ENCODE measurements at places on chromosomes 11 and 22.
A peak's percentile ranks its signal among the peaks of the same experiment; 100 is the strongest.

DNA sequence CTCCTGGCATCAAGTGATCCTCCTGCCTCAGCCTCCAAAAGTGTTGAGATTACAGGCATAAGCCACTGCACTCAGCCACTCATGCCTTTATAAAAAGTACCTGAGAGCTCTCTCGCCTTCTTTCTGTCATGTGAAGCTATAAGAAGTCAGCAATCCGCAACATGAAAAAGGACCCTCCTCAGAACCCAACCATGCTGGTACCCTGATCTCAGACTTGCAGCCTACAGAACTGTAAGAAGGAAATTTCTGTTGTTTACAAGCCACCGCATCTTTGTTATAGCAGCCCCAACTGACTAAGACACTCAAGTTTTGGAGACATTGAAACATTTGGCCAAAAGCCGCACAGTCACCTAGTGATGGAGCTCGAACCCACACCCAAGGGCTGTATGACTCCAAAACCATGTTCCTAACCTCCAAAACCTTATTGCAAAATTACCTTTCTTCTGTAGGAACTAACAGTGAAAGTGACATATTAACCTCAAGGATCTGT, 8.9 kb downstream of the PACSIN2 start:
- DNase-seq, result no peak

- no peak for DNase-seq
These were observed 203.1 kb downstream of the TENM4 start for GRCh38 chr11:79237703-79238102.

GRCh38 chr22:50676661-50677492, 4.3 kb downstream of the SHANK3 start:
- DNase-seq, result no peak

DNA sequence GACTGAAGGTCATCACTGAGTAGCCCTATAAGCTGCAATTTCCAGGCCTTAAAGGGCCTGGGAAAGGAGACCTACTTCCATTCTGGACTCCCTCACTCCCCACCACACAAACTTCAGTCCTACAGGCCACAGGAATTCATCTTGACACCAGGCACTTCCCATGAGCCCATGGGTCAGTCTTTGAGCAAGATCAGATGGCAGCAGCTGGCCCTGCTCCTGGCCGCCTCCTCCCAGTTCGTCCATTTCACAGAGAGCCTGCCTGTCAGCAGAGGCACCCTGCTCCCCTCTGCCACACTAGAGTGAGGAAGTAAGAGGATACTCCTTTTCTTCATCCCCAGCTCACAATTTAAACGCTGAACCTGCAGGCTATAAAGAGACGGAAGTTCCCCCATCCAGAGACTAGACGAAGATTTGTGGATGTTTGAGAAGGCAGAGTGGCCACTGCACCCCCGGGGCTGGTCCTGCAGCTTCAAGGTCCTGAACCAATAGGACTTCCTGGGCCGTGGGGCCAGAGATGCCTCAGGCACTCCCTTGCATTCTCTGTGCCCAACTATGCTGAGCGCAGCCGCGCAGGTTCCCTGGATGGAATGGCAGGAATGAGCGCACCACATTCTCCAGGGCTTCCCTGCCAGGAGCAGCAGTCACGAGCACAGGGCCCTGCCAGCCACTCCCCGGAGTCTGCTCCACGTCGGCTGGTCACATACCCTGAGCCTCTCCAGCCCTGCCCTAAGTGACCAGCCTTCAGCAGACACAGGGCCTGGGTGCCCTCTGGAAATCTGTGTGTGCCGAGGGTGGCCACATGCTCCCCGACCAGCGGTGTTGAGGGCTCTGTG, 33.5 kb upstream of the BID start:
- no peak for DNase-seq

- DNase-seq, result no peak
These were observed 3.7 kb downstream of the IL2RB start for GRCh38 chr22:37146051-37146385.

DNA sequence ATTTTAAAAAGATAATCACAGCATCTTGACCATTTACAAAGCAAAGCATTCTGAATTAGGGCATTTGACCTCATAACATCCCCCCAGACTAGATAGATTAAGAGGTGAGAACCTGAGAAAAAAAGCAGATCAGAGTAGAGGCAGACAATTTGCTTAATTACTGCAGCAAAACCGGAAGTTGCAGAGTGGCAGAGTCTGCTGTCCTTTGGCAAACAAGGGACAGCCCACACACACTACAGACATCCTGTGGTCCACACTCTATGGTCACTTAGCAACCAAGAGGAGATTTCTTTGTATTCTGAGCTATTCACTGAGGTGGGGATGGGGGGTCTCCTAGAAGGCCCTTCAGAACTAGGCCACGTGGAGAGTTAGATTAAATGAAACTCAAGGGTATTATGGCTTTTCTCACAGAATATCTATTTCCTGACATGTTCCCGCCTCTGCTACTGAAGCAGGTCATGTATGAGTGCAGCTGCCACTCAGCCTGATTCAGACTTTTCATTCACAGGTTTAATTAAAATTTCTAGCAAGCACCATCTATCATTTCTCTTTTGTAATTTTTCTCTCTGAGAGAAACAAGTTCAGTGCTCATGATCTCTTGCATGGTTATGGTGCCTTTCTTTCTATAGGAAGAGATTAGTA, 48.5 kb downstream of the SVIP start:
- DNase-seq, result no peak

- no peak for DNase-seq
These were observed 49.6 kb downstream of the NUP98 start for GRCh38 chr11:3747704-3748103.

DNA sequence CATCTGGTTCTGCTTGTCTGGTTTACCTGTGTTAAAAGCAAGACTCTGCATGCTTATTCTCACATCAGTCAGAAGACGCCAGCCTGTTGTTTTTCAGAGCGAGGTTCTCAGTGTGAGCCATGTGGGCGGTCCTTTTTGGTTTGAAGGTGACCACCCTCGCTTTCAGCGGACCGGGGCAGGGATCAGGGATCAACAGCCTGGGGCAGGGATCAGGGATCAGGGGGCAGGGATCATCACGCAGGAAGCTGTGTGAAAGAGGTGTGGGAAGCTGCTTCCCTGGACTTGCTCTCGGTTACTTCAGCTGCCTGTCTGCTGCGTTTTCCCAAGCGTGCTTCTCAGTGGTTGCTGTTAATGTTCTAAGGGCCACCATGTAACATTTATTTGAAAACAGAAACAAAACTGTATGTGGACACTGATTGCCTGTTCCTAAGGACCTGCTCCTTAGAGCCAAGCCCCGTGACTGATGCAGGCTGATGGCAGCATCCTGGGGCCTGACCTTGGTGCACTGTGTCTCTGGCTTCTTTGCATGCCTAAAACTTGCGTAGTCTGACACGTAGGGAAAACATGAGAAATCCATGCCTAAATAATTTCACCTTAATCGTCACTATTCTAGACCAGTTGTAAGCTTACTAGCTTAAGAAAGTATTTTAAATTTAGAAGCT, 146.9 kb downstream of the ATXN10 start:
- no peak for DNase-seq

GRCh38 chr11:110200241-110200640, 96.2 kb downstream of the RDX start:
- DNase-seq, result no peak

GRCh38 chr11:77191429-77191822, 63.4 kb downstream of the MYO7A start:
- DNase-seq, result no peak

- no peak for DNase-seq
These were observed 322.2 kb downstream of the LUZP2 start for GRCh38 chr11:24819006-24819405.

DNA sequence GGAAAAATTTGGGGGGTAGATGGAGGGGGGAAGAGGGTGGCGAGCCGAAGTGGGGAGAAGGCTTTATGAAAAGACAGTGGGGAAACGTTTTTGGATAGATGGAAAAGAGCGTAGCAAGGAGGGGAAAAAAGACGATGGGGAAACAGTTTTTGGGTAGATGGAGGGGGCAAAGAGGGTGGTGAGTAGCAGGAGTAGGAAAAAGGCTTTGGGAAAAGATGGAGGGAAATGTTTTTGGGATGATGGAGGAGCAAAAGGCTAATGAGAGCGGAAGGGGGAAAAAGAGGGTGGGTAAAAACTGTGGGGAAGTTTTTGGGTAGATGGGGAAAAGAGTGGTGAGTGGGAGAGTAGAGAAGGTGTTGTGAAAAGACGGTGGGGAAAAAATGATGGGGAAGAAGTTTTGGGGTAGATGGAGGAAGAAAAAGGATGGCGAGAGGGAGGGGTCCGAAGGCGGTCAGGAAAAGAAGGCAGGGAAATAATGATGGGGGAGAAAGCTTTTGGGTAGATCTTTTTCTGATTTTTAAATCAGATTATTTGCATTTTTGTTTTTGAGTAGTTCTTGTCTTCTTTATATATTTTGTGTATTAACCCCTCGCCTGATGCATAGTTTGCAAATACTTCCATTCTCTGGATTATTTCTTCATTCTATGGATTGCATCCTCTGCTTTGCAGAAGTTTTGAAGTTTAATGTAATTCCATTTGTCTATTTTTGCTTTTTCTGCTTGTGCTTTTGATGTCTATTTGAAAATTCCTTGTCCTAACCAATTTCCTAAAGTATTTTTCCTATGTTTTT, 115.3 kb upstream of the SERPIND1 start:
- DNase-seq, result no peak

DNA sequence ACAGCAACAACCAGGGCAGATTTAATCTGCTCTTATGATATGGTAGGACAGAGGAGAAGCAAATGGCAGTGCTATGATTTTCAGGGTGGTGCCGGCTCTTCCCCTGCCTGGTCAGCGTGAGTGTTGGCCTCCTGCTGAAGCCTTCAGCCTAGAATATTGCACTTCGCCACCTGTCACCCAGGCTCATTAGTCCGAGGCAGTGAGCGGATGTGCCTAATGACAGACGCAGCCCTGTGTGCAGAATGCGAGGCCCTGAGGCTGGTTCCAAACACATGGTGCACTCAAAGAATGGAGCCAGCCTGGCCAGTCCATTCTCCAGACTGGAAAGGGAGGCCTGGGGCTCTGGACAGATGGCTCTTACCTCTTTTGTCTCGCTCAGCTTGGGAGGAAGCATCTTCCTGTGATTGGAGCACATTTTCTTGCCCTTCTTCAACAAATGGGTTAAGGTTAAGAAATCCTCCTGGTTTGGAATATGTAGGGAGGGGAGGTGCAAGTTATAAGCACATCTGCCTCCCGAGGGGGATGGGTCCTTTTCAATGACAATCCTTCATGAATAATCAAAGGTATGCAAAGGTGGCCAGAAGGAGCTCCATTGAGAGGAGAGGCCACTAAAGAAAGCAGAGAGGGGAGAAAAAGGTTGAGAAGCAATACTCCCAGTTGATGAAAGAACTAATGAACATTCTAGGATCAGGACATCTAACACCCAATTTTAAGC, 39.7 kb upstream of the GALNT18 start:
- DNase-seq, result no peak

GRCh38 chr11:28799316-28799715, 691.1 kb downstream of the METTL15 start:
- DNase-seq, result no peak

- DNase-seq, result peak; percentile 51
These were observed 11.8 kb upstream of the MIEF1 start for GRCh38 chr22:39490135-39490798.

GRCh38 chr11:10303558-10304363, 1.1 kb upstream of the ADM start:
- DNase-seq, result no peak

DNA sequence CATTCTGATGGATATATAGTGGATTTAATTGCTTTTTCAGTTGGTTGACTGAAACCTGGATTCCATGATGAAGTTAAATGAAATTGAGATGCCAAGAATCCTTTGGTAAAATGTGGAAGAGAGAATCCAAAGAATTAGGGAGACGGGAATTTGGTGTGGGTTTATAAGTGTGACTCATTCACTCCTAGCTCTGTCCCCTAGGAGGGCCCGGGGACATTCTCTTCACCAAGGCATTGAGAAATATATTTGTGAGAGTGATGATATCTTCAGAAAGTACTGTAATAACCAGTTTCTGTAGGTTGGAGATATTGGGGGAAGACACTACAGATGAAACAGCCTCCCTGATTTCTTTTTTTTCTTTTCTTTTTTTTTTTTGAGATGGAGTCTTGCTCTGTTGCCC, 13.6 kb upstream of the PHOX2A start:
- no peak for DNase-seq

- DNase-seq, result no peak
These were observed 37.0 kb downstream of the LDLRAD3 start for GRCh38 chr11:35980686-35981390.

DNA sequence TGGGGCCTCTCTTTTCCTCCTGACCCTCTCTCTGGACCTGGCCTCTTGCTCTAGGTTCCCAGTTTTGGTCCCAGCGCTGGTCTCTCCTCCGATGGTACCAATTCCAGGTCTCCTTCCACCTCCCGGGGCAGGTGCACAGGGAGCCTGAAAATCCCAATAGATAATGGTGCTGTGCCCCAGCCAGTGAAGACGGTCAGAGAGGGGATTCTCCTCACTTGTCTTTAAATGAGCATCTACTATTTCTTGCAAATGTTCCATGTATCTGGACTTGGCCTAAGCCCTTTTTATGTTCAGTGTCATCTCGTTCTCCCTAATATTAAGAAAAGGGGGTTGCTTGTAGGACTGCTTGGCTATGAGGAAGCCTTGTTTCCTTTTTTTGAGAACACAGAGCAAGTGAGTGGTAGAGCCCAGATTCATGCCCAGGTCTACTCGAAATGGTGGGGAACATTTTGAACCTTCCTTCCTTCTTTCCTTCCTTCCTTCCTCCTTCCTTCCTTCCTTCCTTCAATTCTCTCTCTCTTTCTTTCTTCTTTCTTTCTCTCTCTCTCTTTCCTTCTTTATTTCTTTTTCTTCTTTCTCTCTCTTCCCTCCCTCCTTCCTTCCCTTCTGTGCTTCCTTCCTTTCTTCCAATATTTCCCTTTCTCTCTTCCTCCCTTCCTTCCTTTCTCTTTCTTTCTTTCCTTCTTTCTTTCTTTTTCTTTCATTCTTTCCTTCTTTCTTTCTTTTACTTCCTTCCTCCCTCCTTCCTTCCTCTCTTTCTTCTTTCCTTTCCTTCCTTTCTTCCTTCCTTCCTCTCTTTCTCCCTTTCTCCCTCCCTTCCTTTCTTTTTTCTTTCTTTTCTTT, 620 bp downstream of the APOBEC3A start:
- DNase-seq, result no peak

GRCh38 chr11:102705626-102706025, at the start of gene MMP27:
MMP27 (minus strand) TSS chr11:102705769; CDS start chr11:102705714, 55 bp downstream.
- no peak for DNase-seq

GRCh38 chr11:125569915-125570621, 791 bp downstream of the EI24 start:
- no peak for DNase-seq

DNA sequence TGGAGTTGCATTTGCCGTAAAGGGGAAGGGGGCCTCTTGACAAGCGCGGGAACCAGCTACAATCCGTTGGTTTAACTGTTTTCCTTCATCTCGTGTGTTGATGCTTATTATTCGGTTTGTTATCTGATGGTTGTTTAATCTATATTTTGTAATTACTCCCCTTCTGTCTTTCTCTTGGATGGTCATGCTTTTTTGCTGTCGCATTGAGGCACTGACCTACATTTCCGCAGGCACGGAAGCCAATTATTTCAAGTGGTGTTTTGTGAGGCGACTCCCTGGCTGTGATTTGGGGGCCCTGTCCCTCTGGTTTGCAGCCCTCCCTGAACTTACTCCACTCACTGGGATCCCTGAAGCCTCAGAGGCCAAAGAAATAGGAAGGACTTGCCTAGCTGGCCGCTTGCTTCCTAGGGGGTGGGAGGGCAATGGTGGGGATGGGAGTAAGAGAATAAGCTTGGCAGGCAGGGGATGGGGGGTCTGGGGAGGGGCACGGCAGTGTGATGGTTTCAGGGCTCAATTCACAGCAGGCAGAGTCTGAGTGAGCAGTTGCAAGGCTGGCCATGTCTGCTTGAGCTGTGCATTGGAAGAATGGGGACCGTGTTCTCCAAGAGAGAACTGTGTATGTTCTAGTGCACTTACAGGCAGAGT, 165.8 kb upstream of the B3GAT1 start:
- DNase-seq, result no peak

Measured in stimulated activated CD4-positive, alpha-beta T cell treated with anti-CD3 and anti-CD28 coated beads, Interleukin-1b, Interleukin-23, amount 100 ng/mL, for 1 hour (primary cell).